ENCODE measurements at places on chromosomes 2 and 18.

GRCh38 chr18:4430836-4431235 lies 24.3 kb downstream of the DLGAP1 start:
- DNase-seq: no peak

- DNase-seq: no peak
Measured at GRCh38 chr2:70768590-70769085, 638 bp upstream of the ADD2 start.

GRCh38 chr2:65436169-65436823 lies 3.9 kb upstream of the SPRED2 start:
- peak; percentile 94 for DNase-seq

GRCh38 chr2:213119061-213119809 lies 32.2 kb downstream of the IKZF2 start:
- peak; percentile 82 for DNase-seq

DNA sequence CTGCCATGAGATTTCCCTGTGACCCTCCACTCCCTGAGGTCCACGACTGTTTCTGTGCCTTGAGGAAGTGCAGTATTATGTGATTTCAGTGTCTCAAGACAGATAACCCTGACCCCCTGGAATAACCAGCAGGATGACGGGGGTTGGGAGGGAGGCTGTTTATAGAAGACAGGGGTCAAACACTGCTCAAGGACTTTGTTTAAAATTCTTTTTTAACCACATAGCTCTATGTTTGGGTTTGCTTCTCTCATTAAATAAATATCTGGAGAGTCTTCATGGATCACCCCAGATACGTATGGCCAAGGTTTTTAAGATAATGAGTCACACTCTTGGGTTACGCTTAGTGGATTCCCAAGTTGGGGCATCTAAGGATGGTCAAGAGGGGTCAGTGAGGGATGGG lies 523.8 kb upstream of the TNP1 start:
- no peak for DNase-seq

DNA sequence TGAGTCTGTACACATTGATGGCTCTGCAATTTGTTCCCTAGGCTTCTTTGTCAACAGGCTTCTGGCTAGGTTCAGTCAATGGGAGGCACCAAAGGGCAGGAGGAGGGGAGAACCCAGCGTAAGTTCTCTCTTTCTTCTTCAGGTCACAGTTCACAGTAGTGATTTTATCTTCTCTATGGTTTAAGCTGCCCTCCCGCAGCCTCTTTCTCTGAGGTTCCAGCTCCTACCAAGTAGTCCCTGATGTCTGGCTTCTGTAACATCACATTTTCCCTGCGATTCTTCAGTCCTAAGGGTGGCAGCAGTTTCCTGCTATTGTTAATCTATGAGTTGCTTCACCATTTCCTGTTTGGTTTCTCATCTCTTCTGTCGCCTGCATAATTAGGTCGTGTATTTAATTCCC lies 107.4 kb downstream of the CPO start:
- DNase-seq: no peak

GRCh38 chr2:151999053-151999452 lies 99.8 kb downstream of the CACNB4 start:
- DNase-seq: no peak

DNA sequence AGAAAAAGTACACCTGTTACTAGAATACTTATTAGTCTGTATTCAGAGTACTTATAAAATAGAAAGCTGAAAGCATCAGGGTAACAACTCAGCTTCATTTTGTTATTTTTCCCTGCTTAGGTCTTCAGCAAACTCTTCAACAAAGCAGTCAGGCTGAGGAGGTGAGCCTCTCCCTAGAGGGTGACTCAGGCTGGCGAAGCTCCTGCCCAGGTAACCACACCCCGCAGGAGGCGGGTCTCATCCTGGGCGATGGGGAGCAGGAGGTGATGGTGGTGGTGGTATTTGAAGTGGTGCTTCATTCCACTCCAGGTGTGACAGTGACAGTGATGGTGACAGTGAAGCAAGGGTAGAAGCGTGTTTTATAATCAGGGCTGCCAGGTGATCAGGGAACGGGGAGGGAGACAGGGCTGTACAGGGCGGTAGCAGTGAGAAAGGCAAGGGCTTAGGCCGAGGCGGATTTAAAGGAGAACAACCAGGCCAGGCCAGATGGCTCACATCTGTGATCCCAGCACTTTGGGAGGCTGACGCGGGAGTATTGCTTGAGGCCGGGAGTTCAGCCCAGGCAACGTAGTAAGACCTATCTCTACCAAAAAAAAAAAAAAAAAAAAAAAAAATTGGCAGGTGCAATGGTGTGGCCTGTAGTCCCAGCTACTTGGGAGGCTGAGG lies 127.1 kb downstream of the SOCS6 start:
- no peak for DNase-seq
